Left renal cortex interstitium (tissue), 4 donors: ENCODE measurements at places on chromosomes 3 and 15.

DNA sequence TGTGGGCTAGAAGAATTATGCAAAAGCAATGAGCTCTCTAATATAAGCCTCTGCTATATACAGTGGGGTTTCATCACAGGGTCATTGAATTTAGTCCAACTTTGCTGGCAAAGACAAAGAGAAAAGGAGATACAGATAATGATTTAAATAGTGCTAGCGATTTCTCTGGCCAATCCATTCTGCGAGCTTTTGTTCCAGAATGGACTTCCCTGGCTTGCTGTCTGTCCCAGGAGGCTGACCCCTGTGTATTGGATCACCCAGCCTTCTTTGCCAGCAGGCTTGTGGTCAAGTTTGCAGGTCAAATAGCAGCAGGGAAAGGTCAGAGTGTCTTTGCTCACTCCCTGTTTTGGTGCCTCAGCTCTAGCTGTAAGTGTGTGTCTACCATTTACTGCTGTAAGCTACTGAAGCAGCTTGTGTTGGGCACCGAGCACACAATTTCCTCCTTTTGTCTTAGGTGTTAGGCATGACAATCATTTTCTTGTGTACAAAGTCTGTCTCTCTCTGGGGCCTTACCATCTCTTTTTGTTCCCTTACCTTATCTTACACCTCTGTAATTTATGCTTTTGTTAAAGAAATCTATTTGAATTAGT, 55.7 kb downstream of the UNC13C start:
- no peak for DNase-seq

- DNase-seq, result no peak
These were observed 4.7 kb upstream of the CLASP2 start for GRCh38 chr3:33722626-33723370.

- no peak for DNase-seq
These were observed 50.6 kb downstream of the IQSEC1 start for GRCh38 chr3:13022348-13023234.

DNA sequence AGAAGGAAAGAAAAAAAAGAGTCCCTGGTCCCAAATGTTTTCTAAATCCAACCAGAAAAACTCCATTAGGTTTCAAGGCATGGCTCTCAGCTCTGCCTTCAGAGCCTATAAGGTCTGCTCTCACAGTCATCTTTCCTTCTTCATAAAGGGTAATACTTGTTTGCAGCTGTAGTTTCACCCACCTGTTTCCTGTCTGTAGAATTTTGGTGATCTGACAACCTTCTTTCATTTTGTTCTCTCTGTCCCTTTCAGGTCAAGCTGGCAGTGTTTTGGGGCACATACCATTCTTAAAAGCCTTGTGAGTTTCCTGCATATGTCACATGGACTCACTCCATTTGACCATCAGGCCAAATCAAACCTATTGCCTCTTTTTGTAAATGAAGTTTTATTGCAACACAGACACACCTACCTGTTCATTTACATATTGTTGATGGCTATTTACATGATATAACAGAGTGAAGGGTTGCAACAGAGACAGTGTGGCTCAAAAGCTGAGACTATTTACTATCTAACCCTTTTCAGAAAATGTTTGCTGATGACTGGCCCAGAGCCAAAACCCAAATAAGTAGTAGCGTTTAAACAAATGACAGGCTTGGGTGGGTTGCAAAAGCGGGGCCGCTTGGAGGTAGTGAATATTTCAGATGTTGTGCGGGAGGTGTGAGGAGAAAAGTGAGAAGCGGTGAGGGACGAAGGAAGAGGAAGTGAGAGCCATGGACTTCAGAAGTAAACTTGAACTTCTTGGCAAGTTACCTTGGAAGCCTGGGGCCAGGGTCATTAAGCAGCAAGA, 292.7 kb upstream of the PROK2 start:
- no peak for DNase-seq

- DNase-seq, result no peak
These were observed 20.6 kb upstream of the HHATL start for GRCh38 chr3:42723219-42723618.

- DNase-seq, result no peak
These were observed 24.8 kb upstream of the RBP1 start for GRCh38 chr3:139564294-139564861.
